ENCODE measurements at places on chromosomes 13 and 19.

DNA sequence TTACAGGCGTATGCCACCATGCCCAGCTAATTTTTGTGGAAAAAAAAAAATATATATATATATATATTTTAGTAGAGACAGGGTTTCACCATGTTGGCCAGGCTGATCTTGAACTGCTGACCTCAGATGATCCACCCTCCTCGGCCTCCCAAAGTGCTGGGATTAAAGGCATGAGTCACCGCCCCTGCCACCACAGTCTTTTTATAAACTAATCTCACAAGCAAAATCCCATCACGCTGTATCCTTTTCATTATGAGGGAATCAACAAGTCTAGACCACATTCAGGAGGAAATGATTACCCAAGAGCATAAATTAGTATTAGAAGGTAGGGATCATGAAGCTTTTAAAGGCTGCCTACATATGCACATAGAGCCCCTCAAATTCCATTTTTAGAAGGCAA is 210.6 kb upstream of the NBEA start:
- DNase-seq = no peak

DNA sequence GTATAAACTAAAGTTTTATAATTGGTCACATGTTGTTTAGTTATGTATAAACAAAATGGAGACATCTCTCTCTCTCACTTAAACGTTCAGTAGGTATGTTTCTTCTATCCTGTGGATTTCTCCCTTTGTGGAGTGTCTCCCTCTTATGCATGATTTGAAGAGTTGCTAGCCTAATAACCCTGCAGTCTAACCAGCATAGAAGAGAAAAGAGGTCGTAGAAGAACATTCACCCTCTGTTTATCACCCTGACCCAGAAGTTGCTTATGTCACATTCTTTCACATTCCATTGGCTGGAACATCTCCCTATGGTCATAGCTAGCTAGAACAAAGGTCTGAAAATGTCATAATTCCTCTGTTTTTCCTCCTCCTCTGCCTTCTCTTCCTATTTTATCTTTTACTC is 176.8 kb upstream of the PCDH20 start:
- DNase-seq = no peak

DNA sequence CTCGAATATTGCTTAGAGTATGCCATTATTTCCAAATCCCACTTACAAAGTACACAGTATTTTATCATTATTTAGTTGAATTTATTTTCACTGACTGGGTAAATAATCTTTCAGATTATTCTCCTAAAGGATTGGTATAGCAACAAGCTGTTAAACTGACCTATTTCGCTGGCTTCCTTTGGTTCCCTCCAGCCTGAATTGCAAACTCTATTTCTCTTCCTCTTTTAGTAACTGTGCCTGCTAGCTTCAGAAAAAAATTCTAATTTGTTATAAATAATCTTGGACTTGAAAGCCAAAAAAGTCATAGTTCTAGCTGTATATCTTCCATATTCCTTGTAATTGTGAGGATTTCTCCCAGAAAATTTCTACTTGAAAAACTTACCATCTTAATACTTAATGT is 15.0 kb upstream of the CCNA1 start:
- DNase-seq = no peak

DNA sequence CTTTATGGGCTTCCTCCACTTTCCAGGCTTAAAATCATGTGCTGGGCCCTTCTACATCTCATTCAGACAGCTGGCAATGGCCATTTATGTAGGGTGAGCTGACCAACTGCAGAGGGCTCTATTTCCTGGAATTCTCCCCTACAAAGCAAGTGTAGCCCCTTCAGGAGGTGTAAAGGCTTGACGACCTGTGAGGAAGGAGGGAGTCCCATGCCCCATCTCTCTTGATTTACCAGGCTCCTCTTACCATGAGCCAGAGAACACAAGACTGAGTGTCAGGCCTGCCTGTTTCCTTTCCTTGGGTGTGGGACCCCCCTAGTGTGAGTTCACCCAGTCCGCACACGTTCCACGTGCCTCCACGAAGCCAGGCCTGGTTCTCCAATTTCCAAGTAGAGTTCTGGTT is 16.6 kb downstream of the ZNF536 start:
- DNase-seq = no peak

- DNase-seq = peak; percentile 59
Observed at GRCh38 chr19:1812426-1813191, 533 bp upstream of the ATP8B3 start.
